ENCODE measurements at places on chromosomes 1 and 21. TPM values are rescaled to one million over a fixed set of nuclear protein-coding genes. Genes with fewer than 3 reads are reported as not detected.

- no peak for DNase-seq
These were observed 131.9 kb downstream of the AK5 start for GRCh38 chr1:77413541-77414335.

Gene KRTAP13-2
- not detected for total RNA-seq

DNA sequence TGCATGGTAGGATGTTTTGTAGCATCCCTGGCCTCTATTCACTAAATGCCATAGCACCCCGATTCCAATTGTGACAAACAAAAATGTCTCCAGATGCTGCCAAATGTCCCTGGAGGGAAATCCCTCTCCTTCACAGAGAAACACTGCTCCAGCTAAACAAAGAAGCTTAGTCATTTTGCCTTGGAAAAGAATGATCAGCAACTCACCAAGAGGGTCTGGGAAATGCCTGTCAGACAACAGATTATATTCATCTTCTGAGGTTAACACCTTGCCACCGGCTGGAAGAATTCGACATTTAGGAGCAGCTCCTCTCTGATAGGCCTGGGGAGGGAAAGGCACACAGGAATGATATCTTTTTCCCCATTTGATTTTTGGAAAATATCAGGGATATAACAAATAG is 84.4 kb downstream of the NIBAN1 start:
- peak; percentile 41 for DNase-seq

GRCh38 chr1:59263111-59263510 is 33.8 kb upstream of the FGGY start:
- DNase-seq = no peak

DNA sequence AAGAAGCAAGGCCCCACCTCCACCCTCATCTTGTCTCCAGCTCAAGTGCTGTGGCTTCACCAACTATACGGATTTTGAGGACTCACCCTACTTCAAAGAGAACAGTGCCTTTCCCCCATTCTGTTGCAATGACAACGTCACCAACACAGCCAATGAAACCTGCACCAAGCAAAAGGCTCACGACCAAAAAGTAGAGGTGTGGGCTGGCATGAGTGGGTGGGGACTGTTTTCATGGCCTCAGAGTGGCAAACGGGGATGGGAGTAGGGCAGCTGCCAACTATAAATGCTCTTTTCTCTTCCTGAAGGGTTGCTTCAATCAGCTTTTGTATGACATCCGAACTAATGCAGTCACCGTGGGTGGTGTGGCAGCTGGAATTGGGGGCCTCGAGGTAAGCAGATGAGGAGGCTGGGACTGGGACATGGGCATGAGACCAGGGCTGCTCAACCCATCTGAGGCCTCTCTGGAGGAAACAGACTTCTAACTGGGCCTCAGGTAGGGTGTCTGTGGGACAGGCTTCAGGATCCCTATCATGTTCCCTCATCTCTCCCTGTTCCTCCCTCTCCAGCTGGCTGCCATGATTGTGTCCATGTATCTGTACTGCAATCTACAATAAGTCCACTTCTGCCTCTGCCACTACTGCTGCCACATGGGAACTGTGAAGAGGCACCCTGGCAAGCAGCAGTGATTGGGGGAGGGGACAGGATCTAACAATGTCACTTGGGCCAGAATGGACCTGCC is 8.8 kb upstream of the P3R3URF start:
- DNase-seq = peak; percentile 86

Gene ZNHIT6
- 23.8 TPM for total RNA-seq
